C1 segment of cervical spinal cord (tissue), 14 donors: ENCODE measurements at places on chromosomes 2 and 18.

- DNase-seq = no peak
These were observed 57.4 kb downstream of the MYO1B start for GRCh38 chr2:191302459-191303139.

DNA sequence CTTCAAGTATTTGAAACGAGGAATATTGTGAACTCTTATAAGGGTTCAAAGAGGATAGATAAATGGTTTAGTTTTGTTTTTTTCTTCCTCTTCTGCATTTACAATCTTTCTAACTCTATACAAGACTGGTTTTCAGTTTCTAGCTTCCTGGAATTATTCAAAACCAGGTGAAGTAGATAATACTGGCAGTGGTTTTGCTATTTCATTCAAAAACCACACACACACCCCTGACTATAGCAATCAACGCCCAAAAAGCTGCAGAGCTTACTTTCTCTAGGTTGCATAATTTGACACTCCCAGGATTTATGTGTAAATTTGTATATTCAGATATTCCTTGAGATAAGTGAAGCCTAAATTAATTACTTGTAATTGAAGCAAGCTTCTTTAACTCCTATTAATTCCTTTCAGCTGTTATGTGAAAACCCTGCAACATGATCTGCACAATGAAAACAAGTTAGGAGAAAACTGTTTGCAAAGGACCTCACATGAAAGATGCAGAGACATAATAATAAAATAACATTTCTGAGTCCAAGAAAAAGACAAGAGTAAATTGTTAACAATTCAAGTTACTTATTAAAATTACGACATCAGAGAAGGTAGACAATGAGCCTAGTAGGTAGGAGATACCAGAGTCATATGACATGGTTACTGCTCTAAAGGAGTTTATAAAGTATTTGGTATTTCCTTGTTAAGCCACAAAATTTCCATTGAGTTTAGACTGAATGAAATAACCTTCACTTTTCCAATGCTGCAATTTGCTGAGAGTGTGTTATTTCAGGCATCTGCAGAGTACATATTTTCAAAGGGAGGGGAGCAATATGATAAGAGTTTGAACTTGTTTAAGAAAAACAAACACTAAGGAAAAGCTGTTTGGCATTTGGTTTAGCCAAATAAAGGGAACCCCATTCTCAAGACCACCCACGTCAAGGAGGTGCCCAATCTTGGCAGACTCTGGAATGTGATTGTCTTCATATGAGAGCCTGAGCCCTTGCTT lies 1.6 kb upstream of the NFE2L2 start:
- no peak for DNase-seq

DNA sequence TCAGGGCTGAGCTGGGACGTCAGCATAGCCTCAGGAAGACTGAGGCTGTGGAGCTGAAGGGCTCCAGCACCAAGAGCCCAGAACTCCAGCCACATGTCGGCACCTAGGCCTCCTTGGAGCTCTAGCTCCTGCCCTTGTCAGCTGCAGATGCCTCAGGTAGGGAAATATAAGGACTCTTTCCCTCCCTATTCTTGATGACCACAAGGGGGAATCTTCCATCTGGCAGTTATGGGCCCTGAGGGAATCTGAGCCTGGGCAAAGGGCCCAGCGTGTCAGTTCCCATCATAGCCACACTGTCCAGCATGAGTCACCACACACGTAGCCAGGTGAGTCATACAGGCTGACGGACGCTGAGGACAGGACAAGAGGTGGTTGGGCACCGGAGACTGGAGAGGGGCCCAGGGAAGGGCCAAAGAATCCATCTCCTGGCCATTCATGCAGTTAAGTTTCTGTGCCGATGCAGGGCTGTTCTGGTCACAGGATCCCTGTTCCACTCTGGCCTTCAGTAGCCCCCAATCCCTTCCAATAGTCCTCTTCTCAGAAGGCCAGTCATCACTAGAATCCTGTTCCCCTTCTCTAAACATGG lies 1.8 kb downstream of the MPV17 start:
- peak; percentile 50 for DNase-seq

DNA sequence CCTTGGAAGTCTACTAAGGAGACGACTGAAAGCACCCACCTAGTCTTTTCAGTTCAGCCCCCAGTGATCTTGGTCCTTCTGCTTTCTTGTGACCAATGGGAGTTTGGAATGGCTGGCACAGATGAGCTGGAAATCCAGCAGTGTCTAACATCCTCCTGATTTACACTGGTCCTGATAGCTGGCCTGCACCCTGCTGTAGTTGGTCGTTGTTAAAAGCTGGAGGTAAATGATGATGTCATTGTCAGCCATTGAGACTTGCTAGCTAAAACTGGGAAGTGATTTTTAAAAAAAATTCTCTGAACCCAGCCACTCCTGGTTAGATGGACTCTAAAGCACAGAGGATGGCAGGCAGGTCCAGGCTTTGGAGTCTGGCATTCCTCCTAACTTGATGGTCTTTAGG lies 19.3 kb downstream of the CCT7 start:
- no peak for DNase-seq

- no peak for DNase-seq
These were observed 37.5 kb upstream of the SERPINB2 start for GRCh38 chr18:63850020-63850419.

DNA sequence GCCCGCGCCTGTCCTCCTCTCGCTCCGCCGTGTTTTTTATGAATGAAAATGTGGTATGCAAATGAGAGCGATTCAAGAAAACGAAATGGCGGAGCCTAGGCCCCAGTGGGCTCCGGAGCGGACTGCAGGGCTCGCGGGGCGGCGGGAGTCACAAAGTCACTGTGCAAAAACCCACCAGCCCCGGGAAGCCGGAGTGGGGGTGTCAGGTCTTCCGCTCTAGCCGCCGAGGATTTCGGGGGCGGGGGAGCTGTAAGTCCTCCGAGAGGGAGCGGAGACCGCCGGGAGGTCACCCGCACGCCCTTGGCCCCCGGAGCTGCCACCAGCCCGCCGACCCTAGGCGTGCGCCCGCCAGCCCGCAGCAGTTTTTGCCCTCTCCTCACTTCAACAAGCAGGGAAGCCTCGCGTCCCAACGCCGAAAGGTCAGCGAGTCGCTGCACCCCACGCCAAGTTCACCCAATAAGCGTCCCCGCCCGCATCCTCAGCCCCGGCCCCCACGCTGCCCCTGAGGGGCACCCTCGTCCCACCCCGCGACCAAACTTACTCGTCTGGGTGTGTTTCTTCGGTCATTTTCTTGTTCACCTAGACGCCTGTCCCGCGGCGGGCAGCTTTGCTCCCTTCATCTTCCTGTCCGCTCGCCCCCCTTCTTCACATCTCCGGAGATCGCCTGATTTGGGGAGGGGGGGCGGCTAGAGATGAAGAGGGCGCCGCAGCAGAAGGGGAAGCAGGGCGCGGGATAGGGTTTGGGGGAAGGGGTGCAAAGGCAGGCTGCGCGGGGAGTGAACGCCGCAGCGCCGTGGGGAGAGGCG lies 775 bp downstream of the SPRED2 start:
- DNase-seq = peak; percentile 58
